Activated CD4-positive, alpha-beta T cell treated with anti-CD3 and anti-CD28 coated beads for 36 hours (primary cell): ENCODE measurements at places on chromosomes 2 and 18. TPM values are rescaled to one million over a fixed set of nuclear protein-coding genes. Genes with fewer than 3 reads are reported as not detected.

DNA sequence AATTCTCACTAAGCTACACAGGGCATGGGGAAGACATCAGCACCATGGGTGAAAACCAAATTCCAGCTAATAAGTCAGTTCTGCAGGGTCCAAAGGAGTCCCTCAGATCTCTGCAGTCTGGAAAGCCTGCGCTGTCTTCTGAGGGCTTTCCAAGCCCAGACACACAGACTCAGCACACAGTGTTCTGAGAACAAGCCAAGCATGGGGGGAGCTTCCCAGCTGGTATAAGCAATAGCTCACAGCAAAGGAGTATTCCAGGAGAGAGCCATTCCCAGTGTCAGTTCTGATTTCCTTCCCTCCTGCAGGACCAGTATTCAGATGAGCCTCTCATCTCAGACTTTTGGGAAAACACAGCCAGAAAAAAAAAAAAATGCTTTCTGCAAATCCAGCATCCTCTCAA is 370.8 kb downstream of the TNS1 start:
- no peaks in the 10 kb centered on the region for H3K27me3 ChIP-seq
- H3K36me3 ChIP-seq, result no peaks in the 10 kb centered on the region
- no peak overlapping the region for H3K27ac ChIP-seq
- H3K4me1 ChIP-seq, result no peaks in the 10 kb centered on the region
- H3K4me3 ChIP-seq, result no peak overlapping the region
- no peak for DNase-seq

DNA sequence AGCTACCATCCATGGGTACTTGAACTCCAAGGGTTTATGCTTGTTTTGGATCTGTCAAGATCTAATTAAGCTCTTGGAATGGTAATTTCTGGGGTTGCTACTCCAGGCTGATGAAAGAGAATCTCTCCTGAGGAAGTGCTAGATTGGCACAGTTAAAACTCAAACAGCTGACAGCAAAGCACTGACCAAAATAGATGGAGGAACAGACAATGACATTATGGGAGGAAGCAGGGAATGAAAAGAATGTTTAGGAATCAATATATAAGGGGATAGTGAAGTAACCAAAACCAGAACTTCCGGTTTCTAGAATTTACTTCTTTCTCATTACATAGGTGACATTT is 6.3 kb downstream of the THUMPD2 start:
- DNase-seq, result no peak
- H3K27me3 ChIP-seq, result no peaks in the 10 kb centered on the region
- peaks cover 41% of the 10 kb centered on the region for H3K36me3 ChIP-seq
- H3K27ac ChIP-seq, result peak overlapping the region; percentile 38
- H3K4me3 ChIP-seq, result no peak overlapping the region

DNA sequence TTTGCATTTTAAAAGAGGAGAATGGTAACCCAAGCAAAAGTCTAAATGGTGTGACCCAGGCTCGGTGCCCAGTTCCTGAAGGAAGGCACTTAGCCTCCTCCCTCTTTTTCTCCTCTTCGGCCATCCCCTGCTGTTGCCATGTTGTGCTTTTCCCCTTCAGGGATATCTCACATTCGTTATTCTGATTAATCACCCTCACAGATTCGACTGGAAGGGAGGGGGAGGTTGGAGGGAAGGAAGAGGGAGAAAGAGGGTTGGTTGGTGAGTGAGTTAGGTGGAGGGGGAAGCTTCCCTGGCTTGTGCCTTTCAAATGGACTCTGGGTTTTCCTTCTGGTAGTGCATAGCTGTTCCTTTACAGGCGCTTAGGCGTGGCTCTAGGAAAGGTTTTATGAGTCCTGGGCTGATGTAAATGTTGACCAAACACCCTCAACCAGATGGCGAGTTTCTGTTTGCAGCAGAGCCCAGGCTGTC is 39.0 kb upstream of the LYPD6B start:
- H3K27me3 ChIP-seq, result no peaks in the 10 kb centered on the region
- no peak overlapping the region for H3K27ac ChIP-seq
- peaks cover 11% of the 10 kb centered on the region for H3K36me3 ChIP-seq
- no peak for DNase-seq
- H3K4me1 ChIP-seq, result peaks cover 18% of the 10 kb centered on the region
- H3K4me3 ChIP-seq, result no peak overlapping the region

ERMN gene
- total RNA-seq, result 1.0 TPM
